ENCODE measurements at places on chromosomes 7 and 10.

DNA sequence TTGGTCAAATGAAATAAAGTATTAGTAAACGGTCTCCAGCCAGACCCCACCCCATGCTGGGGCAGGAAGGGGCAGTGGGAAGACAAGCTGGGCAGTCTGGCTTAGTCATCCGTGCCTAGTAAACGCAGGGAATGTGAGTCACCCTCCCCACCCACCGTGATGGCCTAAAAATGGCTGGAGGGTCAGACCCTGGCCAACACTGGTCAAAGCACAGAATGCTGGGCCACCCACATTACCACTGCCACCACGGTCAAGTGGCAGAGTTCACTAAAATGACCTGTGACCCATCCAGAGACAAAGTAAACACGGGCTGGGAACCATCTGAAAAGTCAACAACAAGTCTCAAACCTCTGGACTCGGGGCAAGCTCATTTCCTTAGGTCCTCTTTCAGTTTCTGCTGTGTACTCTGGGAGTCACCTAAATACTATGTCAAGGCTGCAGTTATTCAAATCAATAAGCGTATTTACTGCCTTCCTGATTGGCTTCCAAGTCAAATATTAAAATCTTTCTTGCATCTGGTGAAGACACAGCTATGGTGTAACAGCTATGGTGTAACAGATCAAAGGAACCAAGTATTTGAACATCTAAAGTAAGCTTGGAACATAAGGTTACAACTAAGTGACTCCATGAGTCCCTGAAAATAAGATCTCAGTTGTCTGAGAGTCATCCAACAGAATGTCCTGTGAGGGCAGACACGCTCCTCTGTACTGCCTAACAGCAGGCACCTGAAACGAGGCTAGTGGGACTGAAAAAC, 3.0 kb downstream of the ZFAND2A start:
- DNase-seq = peak; percentile 58

- DNase-seq = no peak
Observed at GRCh38 chr10:89275383-89275782, 23.8 kb upstream of the LIPA start.

- no peak for DNase-seq
Observed at GRCh38 chr10:116826803-116827202, 22.5 kb upstream of the ENO4 start.

GRCh38 chr7:133854739-133855138, 272.4 kb upstream of the LRGUK start:
- DNase-seq = no peak

GRCh38 chr10:76309070-76309469, 877.6 kb downstream of the LRMDA start:
- no peak for DNase-seq

DNA sequence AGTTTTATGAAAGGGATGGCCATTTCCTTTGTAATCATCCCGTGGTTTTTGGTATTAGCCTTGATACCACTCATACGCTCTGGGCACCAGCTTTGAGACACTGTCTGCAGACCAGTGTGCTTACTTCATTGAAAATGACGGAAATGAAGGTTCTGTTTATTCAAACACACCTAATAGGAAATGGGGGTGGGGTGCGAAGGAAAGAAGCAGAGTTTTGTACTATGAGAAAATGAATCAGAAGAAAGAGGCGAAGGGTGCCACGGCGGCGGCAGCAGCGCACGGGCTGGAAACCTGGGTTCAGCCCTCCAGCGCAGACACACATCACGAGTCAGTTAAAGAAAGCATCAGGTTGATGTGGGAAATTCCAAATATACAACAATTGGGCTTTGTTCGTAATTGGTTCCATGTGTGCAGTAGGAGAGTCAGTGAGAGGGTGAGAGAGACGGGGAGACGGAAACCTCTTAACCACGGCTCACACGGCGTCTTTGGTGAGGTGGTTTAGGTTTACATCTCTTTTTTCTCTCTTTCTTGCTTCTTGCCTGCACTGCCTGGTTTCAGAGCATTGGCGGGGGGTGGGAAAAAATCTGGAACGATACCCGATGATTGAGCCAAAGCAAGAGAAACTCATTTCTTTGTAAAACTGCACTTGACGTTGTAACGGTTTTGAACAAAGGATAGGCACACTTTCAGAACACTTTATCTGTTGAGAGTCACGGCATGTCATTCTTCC, 321.2 kb downstream of the FRMD4A start:
- peak; percentile 61 for DNase-seq

GRCh38 chr10:35336921-35337823, 863 bp downstream of the CCNY start:
- no peak for DNase-seq

DNA sequence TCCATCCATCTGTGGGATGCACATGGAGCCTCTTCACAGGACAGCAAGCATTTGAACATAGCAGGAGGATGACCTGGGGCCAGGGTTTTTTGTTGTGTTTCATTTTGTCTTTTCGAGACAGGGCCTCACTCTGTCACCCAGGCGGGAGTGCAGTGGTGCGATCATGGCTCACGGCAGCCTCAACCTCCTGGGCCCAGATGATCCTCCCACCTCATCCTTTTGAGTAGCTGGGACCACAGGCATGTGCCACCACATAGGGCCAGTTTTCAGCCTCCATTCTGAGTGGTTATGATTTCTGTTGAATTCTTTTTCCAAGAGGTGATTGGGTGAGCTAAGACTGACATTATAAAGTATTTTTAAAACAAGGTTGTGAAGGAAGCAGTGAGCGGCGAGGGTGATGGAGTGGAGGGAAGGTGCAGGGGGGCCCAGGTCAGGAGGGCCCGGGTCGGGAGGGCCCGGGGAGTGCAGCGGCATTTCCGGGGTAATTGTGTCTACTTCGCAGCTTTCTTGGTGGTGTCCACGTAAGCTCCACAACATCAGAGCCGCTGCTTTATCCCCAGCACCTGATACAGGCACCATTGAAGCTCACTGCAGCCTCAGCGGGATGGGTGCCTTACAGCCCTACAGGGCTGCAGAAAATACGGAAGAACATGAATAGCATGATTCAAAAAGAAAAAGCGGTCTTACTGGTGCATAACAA, 12.0 kb upstream of the LARP4B start:
- DNase-seq = no peak

- no peak for DNase-seq
Observed at GRCh38 chr10:10128387-10128786, 889.3 kb upstream of the CELF2 start.

DNA sequence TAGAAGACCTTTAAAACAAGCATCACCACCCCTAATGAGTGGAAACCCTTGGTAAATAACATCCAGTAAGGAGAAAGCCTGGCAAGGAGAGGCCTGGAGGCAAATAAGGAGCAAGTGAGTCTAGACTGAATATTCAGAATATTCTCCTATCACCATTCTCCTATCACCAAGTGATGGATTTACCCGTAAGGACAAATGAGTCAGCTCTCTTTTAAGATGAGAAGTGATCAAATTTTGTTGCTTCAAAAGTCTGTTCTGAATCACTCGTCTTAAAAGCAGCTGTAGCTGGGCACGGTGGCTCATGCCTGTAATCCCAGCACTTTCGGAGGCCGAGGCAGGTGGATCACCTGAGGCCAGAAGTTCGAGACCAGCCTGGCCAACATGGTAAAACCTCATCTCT, 28.4 kb downstream of the KIAA1549 start:
- no peak for DNase-seq

- DNase-seq = peak; percentile 36
Observed at GRCh38 chr10:12656518-12657142, 307.3 kb downstream of the CAMK1D start.

DNA sequence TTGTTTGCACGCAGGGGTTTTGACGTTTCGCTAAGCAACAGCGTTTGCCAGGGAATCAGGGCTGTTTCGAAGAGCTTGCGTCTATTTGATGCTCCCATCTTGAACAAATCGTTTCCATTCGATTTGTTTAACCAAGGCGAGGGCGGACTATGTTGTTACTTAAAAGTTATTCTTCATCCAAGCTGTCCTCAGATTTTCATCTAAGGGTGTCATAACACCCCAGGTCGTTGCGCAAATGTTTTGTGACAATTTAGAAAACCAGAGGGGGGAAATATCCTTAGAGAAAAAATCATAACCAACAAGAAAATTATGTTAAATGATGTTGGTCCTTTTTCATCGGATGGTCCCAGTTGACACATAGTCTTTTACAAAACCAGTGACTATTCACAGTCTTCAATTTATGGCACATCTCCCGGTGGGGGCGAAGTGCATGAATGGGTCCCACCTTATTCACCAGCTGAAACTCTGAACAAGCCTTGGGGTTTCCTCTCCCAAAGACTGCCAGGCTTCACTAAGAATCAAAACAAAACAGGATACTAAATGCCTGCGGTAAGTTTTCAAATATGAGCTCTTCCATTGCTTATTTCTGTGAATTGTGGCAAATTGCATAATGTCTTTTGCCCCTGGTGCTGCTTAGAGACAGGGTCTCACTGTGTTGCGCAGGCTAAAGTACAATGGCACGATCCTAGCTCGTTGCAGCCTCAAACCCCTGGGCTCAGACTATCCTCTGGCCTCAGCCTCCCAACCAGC, 109.9 kb downstream of the REEP3 start:
- DNase-seq = no peak

DNA sequence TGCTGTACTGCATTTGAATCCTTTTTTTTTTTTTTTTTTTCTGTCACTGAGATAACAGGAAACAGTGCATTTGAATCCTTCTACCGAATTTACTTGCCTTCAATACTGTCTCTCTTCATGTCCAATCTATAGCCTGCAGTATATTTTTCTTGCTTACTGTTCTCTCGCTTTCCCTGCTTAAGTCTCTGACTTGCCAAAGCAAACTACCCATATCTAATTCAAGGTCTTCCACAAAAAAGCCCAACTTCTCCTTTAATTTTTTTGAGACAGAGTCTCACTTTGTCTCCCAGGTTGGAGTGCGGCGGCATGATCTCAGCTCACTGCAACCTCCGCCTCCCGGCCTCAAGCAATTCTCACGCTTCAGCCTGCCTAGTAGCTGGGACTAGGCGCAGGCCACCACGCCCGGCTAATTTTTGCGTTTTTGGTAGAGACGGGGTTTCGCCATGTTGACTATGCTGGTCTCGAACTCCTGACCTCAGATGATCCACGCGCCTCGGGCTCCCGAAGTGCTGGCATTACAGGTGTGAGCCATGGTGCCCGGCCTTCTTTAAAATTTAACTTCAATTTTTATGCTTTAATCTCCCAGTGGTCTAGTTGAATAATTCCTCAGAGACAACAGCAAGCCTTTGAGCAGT, 882 bp downstream of the PDCD11 start:
- DNase-seq = no peak

DNA sequence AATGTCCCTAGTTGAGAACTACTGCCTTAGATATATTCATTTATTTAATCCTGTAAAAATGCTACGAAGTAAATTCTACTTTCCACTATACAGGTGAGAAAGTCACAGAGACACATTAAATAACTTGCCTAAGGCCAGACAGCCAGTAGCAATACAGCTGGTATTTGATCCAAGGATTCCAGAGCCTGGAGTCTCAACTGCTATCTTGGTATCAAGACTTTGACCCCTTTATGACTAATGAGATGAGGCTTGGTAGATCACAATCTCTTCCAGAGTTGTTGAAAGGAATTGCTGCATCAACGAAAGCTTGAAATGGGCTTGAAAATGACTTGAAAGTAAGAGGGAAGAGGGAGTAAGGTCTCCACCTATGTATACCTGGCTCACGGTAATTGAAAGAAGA, 83.3 kb downstream of the ORC5 start:
- DNase-seq = no peak

- DNase-seq = no peak
Observed at GRCh38 chr7:76514926-76515771, 4.8 kb downstream of the UPK3B start.

- no peak for DNase-seq
Observed at GRCh38 chr10:97123765-97124164, 62.0 kb downstream of the SLIT1 start.

DNA sequence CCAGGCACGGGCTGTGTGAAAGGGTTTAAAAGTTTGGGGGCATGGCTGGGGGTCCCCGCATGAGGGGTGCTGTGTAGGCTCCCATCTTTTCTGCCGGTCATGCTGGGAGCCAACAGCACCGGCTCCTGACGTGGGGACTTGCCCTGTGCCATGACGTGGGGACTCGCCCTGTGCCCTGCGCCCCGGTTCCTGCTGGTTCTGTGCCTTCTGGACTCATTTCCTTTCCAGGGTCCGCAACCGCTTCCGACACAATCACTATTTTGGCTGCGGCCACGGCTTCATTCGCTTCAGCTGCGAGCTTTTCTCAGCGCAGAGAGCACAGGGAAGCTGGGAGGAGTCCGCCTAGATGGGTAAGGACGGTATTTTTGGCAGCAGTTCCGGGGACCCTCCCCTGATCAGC, 7.6 kb upstream of the GIMAP8 start:
- DNase-seq = no peak

GRCh38 chr7:40327873-40328272, 193.1 kb downstream of the SUGCT start:
- no peak for DNase-seq

DNA sequence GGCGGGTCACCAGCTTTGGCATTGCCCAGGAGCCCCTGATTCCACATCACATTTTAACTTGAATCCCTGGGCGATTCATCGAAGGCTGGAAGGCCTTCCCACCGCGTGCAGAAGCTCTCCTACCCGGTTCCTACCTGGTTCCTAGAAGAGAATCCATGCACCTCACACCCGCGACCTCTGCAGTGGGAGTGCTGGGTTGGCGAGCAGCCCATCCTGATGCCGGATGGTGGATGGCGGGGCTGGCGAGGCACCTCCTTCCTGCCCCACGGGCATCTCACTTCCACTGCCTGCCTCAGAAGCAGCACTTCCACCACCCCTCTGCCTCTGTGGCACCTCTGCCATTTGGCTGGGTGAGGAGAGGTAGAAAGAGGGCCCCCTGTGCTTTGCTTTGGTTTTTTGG, 32.0 kb downstream of the NUB1 start:
- no peak for DNase-seq

DNA sequence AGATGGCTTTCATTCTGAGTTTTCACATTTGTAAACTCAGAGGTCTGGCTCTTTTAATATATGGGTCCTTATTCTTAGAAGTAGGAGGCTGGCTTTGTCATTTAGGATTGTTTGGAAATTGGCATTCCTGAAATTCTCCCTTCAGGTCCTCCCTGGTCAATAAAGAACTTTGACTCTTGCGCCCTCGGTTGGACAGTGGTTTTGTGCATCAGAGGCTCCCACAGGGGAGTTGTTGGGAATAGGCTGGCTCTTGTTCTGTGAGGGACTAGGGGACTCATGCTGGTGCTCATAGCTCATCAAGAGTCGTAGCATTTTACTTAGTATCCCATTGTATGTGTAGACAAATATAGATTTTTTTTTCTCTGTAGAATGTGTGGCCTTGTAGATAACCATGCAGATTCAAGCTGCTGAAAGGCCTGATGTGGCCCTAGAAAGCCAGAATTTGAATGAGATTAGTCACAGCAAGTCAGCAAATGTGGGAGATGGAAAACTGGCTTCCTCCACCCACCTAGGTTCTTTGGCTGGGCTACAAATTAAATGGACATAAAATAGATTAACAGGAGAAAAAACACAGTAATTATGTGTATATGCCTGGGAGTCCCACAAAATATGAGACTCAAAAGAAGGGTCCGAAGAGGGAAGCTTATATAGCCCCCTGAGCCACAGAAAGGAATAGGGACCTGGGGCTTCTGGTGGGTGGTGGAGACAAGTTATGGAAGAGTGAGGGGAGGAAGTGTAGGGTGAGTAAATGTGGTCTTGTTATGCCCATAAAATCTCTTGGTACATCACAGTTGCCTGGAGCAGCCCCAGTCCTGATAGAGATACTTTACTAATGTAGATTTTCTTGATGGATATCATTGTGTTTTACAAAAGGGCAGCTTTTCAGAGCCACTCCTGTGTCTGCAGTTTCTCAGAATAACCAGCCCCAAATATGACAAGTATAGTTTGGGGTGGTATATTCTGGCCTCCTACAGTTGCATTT, 94.6 kb upstream of the BTBD16 start:
- no peak for DNase-seq

GRCh38 chr7:109094-109493, 83.3 kb upstream of the FAM20C start:
- DNase-seq = no peak

- no peak for DNase-seq
Observed at GRCh38 chr10:71550628-71551027, 153.9 kb downstream of the CDH23 start.

All from brain pericyte (primary cell).